Thymus (tissue), 14 donors: ENCODE measurements at places on chromosomes 4 and X. TPM values are rescaled to one million over a fixed set of nuclear protein-coding genes. Genes with fewer than 3 reads are reported as not detected.

CLRN2 gene
- not detected for polyA plus RNA-seq

SUPT20HL2 gene
- polyA plus RNA-seq = not detected

PDCL2 gene
- 0.11 TPM for polyA plus RNA-seq

LUZP4 gene
- polyA plus RNA-seq = not detected

ITIH6 gene
- not detected for polyA plus RNA-seq

SPATA18 gene
- 3.1 TPM for polyA plus RNA-seq

MXRA5 gene
- polyA plus RNA-seq = 2.1 TPM

SERTM2 gene
- polyA plus RNA-seq = 0.02 TPM

USP26 gene
- polyA plus RNA-seq = 0.02 TPM

GLUD2 gene
- polyA plus RNA-seq = 0.23 TPM

CTAG2 gene
- 0.05 TPM for polyA plus RNA-seq

CXCR3 gene
- 4.0 TPM for polyA plus RNA-seq

NDP gene
- 0.21 TPM for polyA plus RNA-seq

MEPE gene
- 0.59 TPM for polyA plus RNA-seq

CPLX1 gene
- polyA plus RNA-seq = 7.9 TPM

CT45A3 gene
- polyA plus RNA-seq = 0.16 TPM

PABPC5 gene
- polyA plus RNA-seq = 0.37 TPM

HAUS3 gene
- polyA plus RNA-seq = 26.6 TPM

RAI2 gene
- polyA plus RNA-seq = 9.0 TPM

TCEAL7 gene
- polyA plus RNA-seq = 18.6 TPM
